ENCODE measurements at places on chromosomes 2 and 18. TPM values are rescaled to one million over a fixed set of nuclear protein-coding genes. Genes with fewer than 3 reads are reported as not detected.

The ZDBF2 gene
- 14.5 TPM for total RNA-seq

DNA sequence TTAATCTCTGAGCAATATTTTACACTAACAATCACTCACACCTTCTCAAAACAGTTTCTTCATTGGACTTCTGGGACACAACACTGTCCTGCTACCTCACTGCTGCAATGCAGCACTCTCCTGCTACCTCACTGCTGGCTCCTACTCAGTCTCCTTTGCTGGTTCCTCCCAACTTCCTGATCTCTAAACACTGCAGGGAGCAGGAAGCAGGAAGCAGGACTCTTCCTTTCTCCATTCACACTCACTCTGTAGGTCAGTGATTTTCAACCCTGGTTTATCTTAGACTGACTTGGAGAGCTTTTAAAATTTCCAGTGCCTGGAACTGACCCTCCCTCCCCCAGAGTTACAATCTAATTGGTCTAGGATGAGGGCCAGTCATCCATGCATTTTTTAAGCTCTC lies 243.4 kb upstream of the RBBP8 start:
- H3K4me3 ChIP-seq, result no peak overlapping the region
- H3K36me3 ChIP-seq, result no peaks in the 10 kb centered on the region
- H3K27ac ChIP-seq, result no peak overlapping the region
- DNase-seq, result no peak
- no peaks in the 10 kb centered on the region for H3K27me3 ChIP-seq

GRCh38 chr2:64203858-64204632 lies 59.8 kb upstream of the PELI1 start:
- peak overlapping the region; percentile 1 for H3K4me3 ChIP-seq
- H3K27me3 ChIP-seq, result no peaks in the 10 kb centered on the region
- peak overlapping the region; percentile 84 for H3K27ac ChIP-seq
- peaks cover 30% of the 10 kb centered on the region for H3K4me1 ChIP-seq

DNA sequence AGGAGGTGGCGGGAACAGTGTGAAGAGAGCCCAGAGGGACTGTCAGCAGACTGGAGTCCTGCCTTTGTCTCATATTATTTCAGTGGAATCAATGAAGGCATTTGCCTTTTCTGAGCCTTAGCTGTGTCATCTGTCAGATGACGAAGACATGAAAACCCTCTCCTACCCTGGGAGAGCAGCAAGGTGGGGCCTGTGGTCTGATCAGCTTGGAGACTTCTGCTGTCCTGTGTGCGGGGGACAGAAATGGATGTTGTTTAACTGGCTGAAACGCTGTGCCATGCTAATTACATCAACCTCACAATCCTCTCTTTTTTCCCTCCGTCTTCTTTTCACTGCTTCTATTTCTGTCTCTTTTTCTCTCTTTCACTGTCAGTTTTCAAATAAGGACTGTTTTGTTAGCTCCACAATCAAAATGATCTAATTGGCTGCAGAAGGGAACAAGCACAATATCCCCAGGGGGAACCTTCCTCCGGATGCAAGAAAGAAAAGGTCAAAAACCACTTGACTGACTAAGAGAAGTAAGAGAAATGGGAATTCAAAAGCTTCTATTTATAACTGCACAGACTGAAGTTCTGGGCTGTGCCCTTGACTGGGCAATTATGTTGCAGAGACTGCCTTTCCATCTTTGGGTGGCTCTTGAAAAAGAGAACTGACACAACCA lies 340.1 kb downstream of the CLIP4 start:
- DNase-seq, result no peak
- no peaks in the 10 kb centered on the region for H3K36me3 ChIP-seq
- no peak overlapping the region for H3K27ac ChIP-seq

DNA sequence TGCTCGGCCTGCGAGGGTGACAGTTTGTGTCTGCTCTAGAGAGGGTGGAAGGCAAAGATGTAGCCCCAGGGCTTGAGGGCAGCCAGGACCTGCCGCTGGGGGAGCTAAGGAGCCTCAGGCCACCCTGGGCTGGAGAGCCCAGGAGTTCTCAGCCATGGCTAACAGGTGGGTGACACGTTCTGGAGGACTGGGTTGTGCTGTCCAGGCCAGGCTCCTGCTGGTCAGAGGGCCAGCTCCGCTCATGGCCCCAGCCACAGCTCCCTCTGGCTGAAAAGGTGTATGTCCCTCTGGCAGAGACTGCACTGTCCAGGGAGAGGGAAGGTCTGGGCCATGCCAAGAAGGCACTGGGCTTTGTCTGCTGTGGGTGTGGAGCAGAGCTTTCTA lies 19.2 kb downstream of the TMEM185B start:
- no peak overlapping the region for H3K4me3 ChIP-seq
- no peaks in the 10 kb centered on the region for H3K36me3 ChIP-seq
- H3K27me3 ChIP-seq, result no peaks in the 10 kb centered on the region
- H3K4me1 ChIP-seq, result peaks cover 43% of the 10 kb centered on the region
- no peak for DNase-seq
- peak overlapping the region; percentile 67 for H3K27ac ChIP-seq

The EML6 gene
- total RNA-seq, result 9.1 TPM

DNA sequence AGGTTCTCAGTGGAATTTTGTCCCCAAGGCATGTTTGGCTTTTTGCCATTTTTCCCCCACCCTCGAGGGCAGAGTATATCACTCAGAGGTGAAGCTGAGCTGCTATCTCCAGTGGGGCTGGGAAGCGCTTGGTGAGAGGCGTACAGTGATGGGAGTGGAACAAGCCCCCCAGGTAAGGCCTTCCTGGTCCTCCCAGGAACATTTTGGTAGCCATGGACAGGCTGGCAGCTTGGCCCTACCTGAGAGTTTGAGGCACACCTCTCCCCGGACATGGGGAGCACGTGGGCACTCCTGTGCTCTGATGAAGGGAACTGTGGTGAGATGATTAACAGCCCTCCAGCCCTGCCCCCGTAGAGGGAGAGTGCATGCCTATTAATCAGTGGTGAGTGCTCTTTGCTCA lies 99.3 kb downstream of the C1QL2 start:
- H3K27me3 ChIP-seq, result no peaks in the 10 kb centered on the region
- H3K4me3 ChIP-seq, result no peak overlapping the region
- no peak overlapping the region for H3K27ac ChIP-seq
- H3K36me3 ChIP-seq, result no peaks in the 10 kb centered on the region
- H3K4me1 ChIP-seq, result no peaks in the 10 kb centered on the region
- DNase-seq, result no peak

DNA sequence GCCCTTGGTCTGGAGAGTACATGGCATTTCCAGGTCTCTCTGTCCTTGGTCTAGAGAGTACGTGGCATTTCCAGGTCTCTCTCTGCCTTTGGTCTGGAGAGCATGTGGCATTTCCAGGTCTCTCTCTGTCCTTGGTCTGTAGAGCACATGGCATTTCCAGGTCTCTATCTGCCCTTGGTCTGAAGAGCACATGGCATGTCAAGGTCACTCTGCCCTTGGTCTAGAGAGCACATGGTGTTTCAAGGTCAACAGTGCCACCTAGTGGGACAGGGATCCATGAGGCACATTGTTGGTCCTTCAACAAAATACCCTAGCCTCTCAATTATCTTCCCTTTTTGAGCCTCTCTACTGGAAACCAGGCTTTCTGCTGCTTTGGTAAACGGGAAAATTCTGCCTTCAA lies 250.2 kb downstream of the OTX1 start:
- peaks cover 50% of the 10 kb centered on the region for H3K36me3 ChIP-seq
- no peaks in the 10 kb centered on the region for H3K27me3 ChIP-seq
- H3K4me1 ChIP-seq, result no peaks in the 10 kb centered on the region
- H3K4me3 ChIP-seq, result no peak overlapping the region

- DNase-seq, result no peak
- H3K27ac ChIP-seq, result no peak overlapping the region
- no peaks in the 10 kb centered on the region for H3K27me3 ChIP-seq
- H3K36me3 ChIP-seq, result peaks cover 41% of the 10 kb centered on the region
These were observed 3.0 kb downstream of the NRBP1 start for GRCh38 chr2:27431395-27431794.

All from spleen (tissue), 13 donors.